ENCODE measurements at places on chromosomes 16 and 17.

DNA sequence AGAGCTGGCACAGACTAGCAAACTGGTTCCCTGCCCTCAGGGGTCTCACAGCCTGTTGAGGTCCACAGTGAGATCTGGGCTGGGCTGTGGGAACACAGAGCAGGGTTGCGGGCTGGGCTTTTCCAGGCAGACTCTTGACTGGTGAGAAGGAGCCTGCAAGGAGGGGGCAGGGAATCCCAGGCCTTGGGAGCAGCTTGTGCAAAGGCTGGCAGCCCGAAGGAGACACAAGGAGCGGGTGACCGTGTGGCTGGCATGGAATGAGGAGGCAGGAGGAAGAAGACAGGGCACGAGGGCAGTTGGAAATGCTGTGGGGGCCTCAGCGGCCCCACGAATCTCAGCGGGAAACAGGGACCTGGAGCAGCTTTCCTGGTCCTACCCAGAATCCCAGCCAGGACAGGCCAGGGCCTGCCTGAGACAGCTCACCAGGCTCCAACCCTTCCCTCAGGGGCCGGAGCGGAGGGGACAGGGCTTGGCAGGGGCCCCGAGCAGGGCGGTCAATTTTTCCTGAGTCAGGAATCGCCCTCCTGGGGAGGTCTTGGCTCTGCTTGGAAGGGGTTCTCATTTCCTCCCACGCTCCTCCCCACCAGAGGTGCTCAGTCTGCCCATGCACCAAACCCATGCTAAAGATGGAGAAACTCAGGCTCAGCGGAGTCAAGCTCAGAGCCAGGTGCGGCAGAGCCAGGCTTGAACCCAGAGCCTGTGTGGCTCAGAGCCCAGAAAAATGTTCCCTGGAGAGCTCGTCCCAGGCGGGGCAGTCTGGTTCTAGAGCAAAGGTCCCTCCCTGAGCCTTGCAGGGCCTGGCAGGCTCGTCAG lies 9.2 kb upstream of the SNN start:
- DNase-seq: no peak

GRCh38 chr17:7084088-7084487 lies 4.0 kb upstream of the CLEC10A start:
- DNase-seq: peak; percentile 23

- DNase-seq: no peak
Observed at GRCh38 chr17:44082256-44082927, 11.9 kb downstream of the G6PC3 start.

DNA sequence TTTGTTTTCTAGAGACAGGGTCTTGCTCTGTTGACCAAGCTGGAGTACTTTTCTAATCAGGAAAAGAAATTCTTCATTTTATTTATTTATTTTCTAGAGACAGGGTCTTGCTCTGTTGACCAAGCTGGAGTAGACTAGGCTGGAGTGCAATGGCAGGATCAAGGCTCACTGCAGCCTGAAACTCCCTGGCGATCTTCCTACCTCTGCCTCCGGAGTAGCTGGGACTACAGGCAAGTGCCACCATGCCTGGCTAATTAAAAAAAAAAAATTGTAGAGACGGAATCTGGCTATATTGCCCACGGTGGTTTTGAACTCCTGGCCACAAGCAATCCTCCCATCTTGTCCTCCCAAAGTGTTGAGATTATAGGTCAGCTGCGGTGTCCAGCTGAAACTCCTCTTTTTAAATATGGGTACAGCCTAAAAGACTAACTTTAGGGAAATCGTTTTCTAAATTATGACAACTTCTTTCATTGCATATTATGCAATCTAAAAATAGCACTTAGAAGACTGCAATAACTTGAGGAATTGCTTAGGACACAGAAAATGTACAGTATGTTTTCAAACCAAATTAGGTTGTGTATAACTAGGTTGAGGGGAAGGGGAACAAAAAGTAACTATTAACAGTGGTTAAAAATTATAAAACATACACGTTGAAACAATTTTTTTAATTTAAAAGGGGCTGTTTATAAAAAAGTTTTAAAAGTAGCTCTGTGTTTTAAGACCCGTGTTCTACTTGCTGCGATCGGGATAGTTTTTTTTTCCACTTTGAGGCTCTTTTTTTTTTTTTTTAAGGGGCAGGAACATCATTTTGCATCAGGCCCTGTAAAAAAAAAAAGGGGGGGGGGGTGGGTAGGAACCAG lies 4.7 kb downstream of the PRAC1 start:
- DNase-seq: no peak

Measured in fibroblast of upper back skin (primary cell).